ENCODE measurements at places on chromosomes 16 and 17.

DNA sequence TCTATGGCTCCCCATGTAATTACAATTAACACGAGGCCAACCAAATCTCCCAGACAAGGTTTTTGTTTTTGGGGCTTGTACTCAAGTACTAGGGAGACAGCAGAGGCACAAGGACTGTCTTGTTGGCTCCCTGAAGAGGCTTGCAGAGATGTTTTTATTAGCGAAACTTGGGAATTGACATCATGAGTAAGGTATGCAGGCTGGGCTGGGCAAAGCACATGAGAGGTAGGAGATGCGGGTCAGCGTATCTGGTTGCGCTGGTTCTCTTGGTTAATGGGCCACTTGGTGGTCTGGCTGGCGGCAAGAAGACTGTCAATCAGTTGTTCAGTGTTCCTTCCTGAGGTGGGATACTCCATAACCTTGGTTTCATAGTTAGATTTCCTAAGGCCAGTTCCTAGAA lies 28.9 kb downstream of the LCMT1 start:
- DNase-seq, result no peak

- peak; percentile 71 for DNase-seq
These were observed 47.0 kb upstream of the AMZ2 start for GRCh38 chr17:68200689-68201417.

DNA sequence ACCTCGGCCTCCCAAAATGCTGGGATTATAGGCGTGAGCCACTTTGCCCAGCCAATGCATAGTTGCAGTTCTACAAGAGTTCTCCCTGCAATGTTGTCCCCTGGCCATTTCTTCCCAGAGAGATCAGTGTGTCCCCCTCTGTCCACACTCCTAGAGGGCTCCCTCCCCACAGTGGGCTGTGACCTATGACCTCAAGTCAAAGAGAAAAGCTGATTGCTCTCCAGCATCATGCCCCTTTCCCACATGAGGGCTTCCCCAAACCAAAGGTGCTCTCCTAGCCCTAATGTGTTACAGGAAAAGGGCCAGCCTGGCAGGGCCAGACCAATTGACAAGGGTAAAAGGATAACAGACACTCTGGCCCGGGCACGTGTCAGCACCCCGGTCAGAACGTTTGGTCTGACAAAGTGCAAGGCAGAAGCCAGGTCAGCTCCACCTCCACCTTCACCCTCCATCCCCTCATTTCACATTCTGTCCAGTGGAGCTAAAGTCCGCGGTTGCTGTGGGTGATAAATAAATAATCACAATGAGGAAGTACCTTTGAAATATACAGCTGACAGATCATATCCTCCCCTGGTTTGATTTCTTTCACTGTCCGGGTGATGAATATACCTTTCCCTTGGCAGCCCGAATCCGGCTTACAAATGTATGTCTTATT lies 17.8 kb downstream of the TTLL6 start:
- DNase-seq, result no peak

DNA sequence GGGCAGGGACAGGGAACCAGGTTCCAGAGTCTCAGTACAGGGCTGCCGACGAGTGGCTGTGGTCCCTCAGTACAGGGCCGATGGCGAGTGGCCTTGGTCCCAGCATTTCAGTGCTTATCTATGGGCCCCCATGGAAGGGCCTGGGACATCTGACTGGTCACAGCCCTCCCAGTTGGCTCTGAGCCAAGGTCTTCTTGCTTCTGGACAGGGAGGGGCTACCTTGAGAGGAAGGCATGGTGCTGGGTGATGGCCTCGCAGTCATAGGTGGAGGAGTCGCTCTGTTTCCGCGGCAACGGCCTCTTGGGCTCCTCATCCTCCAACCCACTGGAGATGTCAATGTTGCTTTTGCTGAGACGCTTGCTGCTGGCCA lies 32.5 kb downstream of the PIMREG start:
- DNase-seq, result no peak

DNA sequence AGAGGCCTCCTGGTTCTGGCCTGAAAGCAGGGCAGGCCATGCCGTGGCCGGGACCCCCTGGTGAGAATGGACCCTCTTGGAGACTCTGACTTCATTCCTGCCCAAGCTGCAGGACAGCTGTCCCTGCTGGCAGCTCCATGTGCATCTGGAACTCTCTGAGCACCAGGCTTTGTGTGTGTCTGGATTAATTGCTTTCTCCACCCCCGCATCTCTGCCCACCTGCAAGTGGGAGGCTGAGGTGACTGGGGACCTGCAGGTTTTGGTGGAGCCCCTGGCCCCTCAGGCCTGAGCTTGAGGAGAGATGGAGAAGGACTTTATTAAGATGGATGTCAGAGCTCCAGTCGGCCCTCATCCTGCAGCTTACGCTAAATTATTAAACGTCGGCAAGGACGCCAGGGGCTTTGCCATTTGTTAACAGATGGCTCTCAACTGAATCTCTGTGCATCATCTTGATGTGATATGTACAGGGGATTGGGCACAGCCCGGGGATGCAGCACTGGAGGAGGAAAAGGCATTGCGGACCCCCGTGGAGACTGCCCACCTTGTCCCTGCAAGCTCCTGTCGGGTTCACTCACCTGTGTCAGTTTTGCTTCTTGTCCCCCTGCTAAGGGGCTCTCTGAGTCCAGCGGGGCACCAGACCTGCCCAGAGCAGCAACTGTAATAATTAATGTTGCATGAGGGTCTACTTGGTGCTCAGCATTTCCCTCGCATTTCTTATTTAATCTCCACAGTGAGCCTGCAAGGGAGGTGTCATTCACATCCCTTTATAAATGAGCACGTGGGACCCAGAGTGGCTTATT lies 154.1 kb upstream of the RPL38 start:
- no peak for DNase-seq

GRCh38 chr16:21703589-21704174 lies 39.9 kb downstream of the OTOA start:
- DNase-seq, result no peak

DNA sequence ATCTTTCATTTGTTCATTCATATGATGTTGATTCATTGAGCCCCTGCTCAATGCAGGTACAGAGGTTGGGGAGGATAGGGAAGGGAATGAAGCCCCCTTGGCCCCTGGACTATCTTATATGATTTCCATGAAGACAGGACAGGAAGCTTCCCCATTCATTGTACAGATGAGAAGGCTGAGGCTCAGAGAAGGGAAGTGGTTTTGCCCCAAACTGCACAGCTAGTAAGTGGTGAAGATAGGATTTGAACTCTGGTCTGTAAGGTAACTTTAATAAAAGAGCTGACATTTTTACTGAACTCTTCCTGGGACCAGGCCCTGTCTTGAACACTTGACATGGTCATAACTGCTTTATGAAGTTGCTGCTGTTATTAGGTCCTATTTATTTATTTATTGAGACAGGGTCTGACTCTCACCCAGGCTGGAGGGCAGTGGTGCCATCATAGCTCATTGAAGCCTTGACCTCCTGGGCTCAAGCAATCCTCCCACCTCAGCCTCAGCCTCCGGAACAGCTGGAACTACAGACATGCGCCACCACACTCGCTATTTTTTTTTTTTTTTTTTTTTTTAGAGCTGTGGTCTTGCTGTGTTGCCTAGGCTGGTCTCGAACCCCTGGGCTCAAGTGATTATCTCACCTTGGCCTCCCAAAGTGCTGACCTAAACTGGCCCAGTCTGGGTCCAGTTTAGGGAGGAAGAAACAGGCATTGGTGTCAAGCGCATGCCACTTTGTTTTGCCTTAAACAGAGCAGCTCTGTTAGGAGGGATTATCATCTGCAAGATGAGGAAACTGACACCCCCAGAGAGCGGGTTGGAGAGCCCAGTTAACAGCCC lies 5.0 kb downstream of the CTF1 start:
- no peak for DNase-seq

DNA sequence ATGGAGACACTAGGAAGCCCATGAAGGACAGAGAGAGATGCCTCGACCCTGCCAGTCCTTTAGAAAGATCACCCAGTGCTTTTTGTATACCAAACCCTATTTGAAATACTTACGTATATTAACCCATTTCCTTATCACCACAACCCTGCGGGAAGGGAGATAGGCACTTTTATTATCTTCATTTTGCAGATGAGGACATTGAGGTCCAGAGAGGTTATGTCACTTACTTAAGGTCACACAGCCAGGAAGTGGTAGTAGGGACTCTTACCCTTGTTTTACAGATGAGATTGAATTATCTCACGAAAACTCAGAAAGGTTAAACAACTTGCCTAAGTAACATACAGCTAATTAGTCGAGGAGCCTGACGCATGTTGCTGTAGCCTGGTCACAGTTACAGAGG lies 38.2 kb downstream of the IL4R start:
- no peak for DNase-seq

DNA sequence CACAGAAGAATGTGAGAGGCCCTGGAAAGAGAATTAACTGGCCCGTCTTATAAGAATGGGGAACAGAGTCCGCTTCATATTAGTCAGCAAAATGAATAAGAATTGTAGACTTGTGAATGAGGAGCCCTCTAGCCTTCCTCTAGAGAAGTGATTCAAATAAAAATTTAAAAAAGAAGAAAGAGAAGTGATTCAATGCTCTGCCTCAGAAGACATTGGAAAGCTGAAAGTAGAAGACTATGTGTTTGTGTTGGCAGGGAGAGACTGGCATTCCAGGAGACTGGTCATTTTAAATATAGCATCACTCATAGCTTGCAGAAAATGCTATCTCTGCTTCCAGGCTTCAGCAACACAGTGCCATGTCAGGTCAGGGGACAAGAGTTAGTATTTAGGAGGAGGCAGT lies 190.6 kb upstream of the HS3ST3A1 start:
- DNase-seq, result no peak

- no peak for DNase-seq
These were observed 3.9 kb downstream of the DLG4 start for GRCh38 chr17:7215652-7216180.

DNA sequence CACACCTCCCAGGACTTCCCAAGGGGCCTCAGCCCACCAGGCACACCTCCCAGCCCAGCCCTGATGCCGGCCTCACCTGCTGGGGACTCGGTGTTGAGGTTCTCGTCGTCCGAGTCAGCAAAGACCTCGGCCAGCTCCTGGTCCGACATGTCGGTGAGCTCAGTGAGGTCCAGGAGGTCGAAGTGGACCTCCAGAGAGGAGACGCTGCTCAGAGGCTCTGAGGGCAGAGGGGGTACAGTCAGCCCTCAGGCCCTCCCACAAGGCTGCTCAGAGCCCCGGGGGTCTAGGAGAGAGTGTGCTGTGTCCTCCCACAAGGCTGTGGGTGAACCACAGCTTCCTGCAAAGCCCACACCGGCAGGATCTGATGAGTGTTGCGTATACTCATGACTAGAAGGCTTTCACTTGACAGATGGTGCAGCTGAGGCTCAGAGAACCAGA lies 10.5 kb downstream of the DBNDD1 start:
- DNase-seq, result peak; percentile 32

- no peak for DNase-seq
These were observed 3.9 kb upstream of the SLC12A3 start for GRCh38 chr16:56861092-56861610.

DNA sequence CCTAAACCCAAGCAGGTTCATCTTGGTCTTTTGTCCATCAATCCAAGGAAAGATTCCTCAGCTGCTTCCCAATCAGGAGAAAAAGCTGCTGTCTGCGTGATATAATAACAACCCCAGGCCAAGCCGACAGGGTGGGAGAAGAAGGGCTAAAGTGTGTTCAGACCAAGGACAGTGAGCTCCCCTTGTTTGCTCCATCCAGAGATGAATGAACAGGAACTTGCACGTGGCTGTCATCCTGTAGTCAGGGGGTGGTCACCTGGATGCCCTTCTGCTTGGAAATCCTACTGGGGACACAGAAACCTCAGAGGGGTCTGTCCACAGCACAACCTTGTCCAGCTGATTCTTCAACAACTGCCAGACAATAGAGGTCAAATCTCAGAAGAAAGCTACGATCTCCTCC lies 414.5 kb downstream of the SOX9 start:
- no peak for DNase-seq

DNA sequence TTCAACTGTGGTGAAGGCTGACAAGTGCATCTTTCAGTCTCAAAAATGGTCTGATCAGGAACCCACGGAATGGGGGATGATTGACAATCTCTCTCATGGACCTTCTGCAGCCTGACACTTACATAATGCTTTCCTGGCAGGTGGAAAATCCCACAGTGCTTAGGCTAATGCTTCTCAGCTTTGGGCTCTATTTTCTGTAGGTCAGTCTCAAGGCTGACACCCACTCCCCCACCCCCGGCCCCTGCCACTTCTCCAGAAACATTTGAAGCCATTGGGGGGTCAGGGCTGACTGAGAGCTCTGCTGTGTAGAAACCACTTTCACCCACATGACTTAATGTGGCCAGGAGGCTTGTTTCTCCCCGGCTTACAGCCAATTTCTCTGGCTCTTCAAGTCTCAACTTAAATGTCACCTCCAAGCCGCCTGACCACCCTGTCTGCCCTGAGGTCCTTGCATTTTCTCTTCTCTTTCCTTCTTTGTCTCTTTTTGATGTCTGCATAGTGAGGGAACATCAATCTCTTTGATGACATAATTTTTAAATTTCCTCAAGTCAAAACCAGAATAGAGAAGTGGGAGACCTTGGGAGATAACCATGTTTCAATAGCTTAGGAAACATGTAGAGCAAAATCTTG lies 16.7 kb upstream of the IRF8 start:
- DNase-seq, result no peak

DNA sequence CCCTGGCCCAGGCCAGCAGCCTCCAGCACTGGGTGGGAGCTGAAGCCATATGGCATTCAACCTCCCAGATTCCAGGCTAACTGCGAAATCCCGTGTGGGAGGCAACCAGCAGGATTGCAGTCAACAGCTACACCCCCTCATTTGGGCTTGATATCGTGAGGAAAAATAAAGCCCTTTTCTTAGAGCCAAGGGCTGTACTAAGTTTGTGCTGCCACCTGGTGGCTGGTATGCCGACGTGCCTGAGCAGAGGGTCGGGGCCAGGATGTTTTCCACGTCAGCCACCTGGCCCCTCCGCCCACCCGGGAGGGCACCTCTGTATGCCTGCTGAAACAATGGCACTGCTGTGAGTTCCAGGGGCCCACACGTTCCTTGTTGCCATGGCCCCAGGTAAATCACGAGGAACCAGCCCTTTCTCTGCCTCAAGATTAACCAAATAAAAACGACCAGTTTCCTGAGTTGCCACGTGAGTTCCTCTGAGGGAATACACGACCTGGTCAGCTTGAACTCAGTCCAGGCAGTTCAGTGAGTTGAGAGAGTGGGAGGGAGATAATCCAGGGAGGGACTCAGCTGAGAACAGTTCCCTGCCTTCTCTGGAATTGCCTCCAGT lies 9.0 kb downstream of the TMEM98 start:
- peak; percentile 68 for DNase-seq

- DNase-seq, result no peak
These were observed 9.2 kb upstream of the TLCD3B start for GRCh38 chr16:30040221-30040620.

DNA sequence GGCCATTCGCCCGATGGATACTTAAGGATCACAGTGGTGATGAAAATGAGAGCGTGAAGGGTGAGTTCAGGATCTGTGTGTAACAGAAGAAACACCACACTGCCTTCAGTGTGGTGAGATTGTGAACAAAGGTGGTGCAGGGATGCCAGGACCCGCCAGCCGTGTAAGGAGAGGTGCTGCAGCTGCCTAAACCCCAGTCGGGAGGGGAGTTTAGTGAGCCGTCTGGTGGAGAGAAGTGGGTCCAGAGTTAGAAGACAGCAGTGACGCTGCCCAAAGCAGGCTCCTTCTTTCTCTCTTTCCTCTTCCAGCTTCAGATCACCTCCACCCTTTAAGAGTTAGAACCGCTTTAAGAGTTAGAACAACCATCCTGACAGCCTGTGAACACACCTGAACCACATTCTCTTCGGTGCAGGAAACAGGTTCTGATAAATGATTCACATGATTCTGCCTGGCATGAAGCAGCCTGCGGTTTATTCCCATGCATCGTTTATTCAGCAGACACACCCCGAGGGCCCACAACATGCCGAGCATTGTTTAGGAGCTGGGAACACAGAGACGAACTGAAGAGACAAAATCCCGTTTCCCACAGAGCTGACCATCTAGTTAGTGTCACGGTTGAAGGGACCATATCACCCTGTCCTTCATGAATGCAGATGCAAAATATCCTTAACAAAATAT lies 84.0 kb upstream of the DNAH17 start:
- DNase-seq, result no peak

All from CD8-positive, alpha-beta memory T cell (primary cell).